Left renal cortex interstitium (tissue), 4 donors: ENCODE measurements at places on chromosomes 16 and 17.

- DNase-seq: no peak
These were observed 13.1 kb upstream of the CYB5B start for GRCh38 chr16:69411064-69411985.

- no peak for DNase-seq
These were observed 38.9 kb upstream of the SNN start for GRCh38 chr16:11629071-11630030.

DNA sequence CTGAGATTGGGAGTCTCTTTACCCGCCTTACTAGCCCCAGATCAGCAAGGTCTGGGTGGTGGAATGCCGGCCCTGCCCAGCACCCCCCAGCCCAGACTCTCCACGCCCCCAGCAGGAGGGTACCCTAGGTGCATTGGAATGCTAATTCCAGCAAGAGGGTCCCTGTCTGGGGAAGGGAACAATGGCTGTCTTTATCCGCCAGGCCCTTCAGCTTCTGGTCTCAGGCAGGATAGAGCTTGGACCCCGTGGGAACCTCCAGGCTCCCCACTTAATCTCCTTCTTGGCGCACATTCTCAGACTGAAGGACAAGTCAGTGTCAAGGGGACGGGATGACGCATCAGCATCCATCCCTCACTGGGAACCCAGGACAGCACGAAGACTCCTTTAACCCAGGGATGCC is 85.1 kb downstream of the LITAF start:
- DNase-seq: no peak

DNA sequence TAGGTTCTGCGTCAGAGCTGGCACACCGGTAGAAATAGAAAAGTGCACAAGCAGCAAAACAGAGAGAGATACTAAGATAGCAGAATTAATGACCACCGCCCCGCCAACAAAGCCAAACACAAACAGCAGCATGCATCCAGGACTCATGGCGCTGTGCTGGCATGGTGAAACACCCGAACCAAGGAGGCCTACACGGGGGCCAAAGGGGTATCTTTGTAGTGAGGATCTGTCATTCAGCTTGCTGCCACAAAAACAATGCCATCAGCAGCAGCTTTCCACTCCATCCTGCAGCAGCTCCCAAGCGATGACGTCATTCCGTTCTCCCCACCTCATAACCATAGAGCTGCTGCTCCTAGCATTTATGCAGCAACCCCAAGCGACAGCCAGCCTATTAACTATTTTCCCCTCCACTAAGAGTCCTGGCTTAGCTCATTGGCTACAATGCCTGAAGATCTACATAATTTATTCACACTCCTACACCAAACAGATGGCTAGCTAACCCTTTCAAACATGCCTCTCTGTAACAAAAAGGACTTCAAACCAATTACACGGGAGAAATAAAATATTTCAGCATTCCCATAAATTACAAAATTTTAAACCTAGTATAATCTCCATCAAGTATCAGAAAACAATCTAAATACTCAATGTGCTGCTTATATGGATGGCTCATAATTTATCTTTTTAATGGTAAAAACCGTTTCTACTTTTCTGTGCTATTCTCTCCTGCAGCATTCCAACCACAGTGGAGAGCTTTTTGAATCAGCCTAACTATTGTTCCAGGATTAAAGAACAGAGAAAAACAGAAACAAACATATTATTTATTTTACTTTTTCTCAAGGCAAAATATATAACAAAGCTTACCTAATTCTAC is 73.9 kb downstream of the SPAG9 start:
- DNase-seq: peak; percentile 94

- no peak for DNase-seq
These were observed 82.1 kb downstream of the ZNF423 start for GRCh38 chr16:49773534-49774475.

DNA sequence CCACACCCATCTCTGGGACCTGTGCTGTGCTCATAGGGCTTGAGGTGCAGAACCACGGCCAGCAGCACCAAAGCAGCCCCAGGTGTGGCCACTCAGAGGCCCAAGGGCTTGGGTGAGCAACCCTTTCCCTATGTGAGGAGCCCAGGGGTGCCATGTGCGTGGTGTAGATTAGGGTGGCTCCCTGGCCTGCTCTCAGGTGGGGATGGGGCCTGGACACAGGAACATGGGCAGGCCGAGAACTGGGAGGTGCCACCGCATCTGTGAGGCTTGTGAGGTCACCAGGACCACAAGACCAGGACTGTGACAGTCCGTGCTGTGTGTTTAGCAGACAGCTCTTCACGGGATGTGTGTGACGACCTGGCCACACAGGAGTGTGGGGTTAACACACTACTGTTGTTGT is 103.5 kb upstream of the ZNF750 start:
- DNase-seq: no peak

DNA sequence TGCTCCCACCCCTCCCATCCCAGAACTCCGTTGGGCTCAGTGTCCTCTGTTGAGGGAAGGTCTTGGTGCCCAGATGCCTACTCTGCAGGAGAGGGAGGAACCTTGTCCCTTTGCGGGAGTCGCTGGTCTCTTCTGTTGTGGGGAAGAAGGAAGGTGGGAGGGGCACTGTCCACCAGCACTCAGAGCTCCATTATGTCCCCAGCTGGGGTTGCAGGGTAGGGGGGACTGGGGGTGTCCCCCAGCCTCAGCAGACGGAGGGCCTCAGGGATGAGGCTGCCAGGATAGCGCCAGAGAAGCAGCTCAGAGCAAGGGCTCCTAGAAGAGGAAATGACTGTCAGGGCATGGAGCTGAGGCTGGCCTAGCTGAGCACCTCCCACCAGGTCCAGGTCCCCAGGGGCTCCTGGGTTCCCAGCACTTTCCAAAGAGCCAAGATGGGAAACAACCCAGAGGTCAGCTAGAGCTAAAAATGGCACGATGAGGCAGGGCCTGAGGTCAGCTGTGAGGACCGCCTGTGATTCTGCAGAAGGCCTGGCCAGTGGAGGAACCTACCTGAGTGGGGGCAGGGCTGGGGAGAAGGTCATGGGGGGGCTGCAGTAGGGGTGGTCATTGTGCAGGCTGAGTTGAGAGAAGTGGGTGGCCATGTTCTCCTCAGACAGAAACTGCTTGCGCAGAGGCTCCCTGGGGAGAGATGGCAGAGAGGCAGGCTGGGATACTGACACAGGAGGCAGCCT is 893 bp downstream of the HCFC1R1 start:
- no peak for DNase-seq

GRCh38 chr17:49403514-49404289 is 11.0 kb downstream of the PHB1 start:
- no peak for DNase-seq

GRCh38 chr16:12210258-12210880 is 233.8 kb downstream of the SNX29 start:
- no peak for DNase-seq

GRCh38 chr16:53925107-53925410 is 221.1 kb downstream of the FTO start:
- no peak for DNase-seq

DNA sequence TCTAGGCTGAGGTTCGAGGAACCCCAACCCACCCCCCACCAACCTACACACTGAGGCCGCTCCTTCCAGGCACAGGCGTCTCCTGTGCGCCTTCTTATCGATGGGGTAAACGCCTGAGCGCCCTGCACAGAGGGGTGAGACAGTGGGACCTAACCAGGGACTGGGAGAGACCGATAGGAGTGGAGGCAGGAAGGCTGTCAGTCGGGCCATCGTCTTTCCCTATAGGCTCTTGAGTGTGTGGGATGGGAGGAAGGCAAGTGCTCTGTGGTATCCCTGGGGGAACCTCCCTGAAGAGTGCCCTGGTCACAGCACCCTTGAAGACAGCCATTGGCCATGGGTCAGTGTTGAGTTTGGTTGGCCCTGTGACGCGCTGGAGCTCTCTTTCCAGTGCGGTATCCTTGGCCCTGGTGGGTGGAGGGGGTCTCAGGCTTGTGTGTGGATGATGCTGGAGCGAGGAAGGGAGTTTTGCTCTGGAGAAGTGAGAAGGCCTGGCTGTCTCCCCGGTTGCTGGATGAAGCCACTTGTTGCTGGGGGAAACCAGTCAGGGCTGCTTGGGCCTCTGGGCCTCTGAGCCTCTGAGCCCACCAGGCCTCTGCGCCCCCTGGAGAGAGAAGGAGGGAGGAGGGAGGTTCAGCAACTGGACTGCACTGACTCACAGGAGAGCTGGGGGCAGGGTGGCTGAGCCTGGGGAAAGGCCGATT is 1.7 kb downstream of the GPRC5C start:
- no peak for DNase-seq

- peak; percentile 65 for DNase-seq
These were observed 23.7 kb downstream of the CLEC3A start for GRCh38 chr16:78045865-78046581.

- no peak for DNase-seq
These were observed 21.7 kb downstream of the PPL start for GRCh38 chr16:4915226-4915761.

- no peak for DNase-seq
These were observed 14.6 kb downstream of the KIAA0513 start for GRCh38 chr16:85042167-85042526.

DNA sequence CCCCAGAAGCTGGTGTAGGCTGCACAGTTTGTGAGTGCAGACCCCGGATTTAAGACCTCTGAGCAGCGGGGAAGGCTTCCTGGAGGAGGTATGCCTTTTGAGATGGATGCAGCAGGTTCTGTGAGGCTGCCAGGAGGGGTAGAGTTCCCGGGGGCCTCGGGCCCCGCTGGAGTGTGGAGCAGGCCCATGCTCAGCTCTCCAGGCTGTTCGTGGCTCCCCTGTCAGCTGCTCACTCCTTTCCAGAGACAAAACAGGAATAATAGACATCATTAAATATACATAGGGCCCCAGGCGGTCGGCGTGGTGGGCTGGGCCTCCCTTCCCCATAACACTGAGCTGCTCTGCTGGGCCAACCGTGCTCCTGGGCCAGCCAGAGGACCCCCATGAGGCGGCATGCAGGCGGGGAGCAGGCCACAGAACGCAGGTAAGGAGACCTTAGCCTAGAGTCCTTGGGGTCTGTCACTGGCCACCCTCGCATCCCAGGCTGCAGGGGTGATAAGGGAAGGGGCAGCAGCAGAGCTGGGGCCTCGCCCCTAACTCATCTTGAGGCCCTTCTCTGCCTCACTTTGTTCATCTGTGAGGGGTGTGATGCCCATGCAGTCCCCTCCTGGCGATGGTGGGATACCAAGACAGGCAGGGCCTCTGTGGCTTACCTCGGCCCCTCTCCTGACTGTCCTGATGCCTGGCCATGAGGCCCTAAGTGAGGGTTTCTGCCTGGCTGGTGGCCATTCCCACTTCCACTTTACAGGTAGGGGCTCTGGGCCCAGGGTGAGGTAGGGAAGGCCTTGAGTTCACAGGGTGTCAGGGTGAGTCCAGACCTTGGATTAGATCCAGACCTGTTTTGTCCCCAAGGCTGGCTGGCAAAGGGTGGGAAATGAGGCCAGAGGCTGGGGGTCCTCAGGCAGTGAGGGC is at the start of gene MYO15A:
Gene MYO15A, plus strand, starts transcription at position 356 of the 912 bp plus-strand sequence. CDS start 10,045 bp downstream, outside the sequence.
- DNase-seq: no peak
